ENCODE measurements at places on chromosomes 11 and 22.

DNA sequence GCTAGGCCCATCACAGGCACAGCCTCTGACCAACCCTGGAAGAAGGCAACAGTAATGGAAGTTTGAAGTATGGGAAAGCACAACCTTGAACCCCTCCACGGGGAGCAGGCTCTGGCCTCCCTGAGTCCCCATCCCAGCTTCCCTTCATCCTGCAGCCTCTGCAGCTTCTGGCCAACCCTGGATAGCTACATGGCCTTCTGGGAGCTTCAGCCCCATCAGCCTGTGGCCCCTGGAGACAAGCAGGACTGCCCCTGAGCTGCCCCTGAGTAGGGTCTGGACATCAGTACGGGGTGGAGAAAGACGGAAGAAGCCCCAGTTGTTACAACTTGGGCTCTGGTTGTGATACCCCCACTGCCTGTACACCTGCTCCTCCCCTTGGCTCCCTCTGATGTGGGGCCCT lies 113.8 kb upstream of the CD82 start:
- DNase-seq: no peak

- DNase-seq: no peak
Measured at GRCh38 chr11:111942829-111943228, 5.7 kb downstream of the DIXDC1 start.

DNA sequence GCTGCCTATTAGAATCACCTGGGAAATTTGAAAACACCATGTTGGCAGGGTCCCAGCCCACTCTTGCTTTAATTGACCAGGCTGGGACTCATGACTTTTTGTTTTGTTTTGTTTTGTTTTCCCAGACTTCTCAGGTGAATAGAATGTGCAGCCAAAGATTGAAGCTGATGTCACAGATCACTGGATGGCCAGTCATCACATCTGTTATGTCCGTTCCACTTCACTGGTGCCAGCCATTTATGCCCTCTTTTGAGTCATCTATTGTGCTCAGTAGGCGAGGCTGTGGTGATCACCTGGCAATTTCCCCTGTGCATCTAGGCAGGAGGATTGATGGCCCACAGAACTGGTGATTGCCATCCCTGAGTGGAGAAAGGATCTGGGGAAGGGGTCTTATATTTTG lies 297.3 kb downstream of the INSC start:
- DNase-seq: no peak

- no peak for DNase-seq
Measured at GRCh38 chr22:26485013-26485412, 1.3 kb downstream of the SRRD start.

GRCh38 chr22:49886346-49887063 lies 31.7 kb downstream of the ALG12 start:
- DNase-seq: no peak

DNA sequence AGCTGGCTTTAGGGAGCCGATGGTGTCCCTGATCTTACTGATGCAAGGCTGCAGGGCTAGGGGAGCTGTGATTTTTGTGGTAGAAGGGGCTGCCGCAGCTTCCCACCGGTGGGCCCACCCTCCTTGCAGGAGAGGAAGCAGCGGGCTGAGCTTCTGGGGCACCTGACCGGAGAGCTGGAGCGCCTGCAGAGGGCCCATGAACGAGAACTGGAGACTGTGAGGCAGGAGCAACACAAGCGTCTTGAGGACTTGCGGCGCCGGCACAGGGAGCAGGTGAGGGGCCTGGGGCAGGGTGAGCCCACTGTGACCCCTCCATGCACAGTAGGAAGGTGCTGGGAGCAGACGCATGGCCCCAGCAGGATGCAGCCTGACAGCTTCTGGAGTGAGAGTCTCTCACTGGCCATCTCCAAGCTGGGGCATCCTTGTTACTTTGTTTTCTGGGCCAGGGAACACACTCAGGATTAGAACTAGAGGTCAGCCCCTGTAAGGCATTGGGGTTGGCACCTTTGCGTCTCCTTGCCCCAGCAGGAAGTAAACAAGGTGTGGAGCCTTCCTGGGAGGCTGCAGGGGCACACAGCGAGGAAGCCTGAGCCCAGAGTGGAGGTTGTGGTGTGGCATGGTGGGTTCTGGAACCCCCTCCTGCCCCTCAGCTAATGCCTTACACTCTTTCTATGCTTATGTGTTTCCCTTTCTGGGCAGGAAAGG lies 66.7 kb downstream of the CEP164 start:
- no peak for DNase-seq

- no peak for DNase-seq
Measured at GRCh38 chr11:82924522-82925224, 23.1 kb downstream of the DDIAS start.

DNA sequence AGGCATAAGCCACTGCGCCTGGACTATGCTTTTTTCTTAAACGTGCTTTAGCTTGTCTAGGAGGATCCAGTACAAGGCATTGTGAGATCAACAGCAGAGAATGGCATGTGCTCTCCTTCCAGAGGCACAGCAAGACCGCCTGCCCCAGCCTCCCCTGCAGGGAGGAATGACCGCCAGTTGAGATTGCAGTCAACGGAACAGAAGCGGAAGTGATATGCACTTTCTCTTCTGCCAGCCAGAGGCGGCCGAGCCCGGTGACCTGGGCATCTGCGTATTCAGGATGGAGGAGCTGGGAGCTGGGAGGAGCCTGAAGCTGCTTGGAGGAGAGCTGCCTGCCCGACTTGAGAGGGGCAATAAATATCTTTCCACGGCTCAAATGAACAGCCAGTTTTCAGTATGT lies 243.0 kb downstream of the CTTN start:
- DNase-seq: peak; percentile 79

DNA sequence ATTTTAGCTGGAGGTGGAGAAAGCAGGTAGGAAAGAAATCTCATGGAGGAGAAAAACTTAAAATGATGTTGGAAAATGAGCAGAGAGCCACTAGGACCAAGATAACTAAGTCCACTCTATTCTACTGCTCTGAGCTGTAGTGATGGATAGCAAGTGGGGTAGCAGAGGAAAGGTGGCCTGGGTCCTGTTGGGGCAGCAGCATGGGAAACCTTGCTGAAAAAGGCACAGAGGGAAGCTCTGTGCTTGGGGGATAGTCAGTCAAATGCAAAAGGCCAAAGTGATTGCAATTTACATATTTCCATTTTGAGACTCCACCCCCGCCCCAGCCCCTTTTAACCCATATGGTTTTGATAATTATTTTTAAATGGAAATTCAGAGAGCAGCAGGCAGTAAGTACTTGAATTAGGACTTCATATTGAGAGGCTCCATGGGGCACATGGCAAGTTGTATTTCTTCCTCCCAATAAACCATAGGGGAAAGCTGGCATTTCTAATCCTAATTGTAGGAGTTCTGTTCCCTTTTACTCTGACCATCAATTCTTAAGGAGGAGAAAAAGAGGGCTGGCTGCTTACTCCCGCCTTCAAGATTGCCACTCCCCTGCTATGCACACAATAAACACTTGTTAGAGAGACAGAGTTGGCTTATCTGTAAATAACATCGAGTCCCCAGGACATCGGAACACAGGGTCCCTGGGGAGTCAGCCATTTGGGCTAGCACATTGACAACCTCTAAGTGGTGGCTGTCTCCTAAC lies 1341.5 kb upstream of the TENM4 start:
- DNase-seq: peak; percentile 14

- DNase-seq: no peak
Measured at GRCh38 chr22:42788466-42788865, 67.8 kb upstream of the A4GALT start.

DNA sequence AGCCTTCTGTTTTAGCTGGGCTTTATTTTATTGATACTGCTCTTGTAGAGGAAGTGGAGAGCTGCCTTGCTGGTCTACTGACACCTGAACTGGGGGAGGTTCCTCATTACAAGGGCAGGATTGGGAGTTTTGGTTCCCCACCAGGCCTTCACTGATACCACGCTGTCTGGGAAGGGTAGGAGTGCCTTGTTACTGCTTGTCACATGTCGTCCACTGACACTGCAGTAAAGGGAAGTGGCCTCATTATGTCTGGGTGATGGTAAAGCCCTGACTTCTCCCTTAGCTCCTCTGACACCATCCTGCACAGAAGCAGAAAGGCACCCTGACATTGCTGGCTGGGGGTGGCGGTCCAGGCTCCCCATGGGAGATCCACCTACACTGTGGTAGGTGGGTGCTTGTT lies 38.7 kb upstream of the ELF5 start:
- no peak for DNase-seq

All from ELF-1 (cell line).